Small intestine (tissue), 16 donors: ENCODE measurements at places on chromosomes 13 and 19. TPM values are rescaled to one million over a fixed set of nuclear protein-coding genes. Genes with fewer than 3 reads are reported as not detected.

GRCh38 chr13:21228738-21229137, 52.3 kb downstream of the MRPL57 start:
- no peaks in the 10 kb centered on the region for H3K36me3 ChIP-seq
- no peak overlapping the region for H3K4me3 ChIP-seq
- no peak for DNase-seq
- no peak overlapping the region for H3K27ac ChIP-seq
- H3K4me1 ChIP-seq = no peaks in the 10 kb centered on the region

DNA sequence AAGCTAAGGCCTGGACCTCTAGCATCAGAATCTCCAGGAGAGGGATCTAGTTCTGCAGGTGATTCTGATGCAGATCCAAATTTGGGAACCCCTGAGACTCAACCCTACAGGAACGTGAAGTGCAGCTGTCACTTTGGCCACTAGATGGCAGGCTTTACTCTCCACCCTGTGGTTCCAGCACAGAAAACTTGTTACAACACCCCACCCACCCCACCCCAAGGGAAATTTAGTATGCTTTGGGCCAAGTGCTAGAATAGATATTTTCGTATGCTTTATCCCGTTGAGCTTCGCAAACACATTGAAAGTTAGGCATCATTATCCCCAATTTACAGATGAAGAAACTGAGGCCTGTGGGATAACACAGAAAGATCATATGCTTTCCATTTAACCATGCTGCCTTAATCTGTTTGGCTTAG, 232.0 kb downstream of the B3GLCT start:
- H3K36me3 ChIP-seq = no peaks in the 10 kb centered on the region
- H3K4me3 ChIP-seq = no peak overlapping the region
- H3K27ac ChIP-seq = no peak overlapping the region
- no peaks in the 10 kb centered on the region for H3K27me3 ChIP-seq

GRCh38 chr19:9883764-9884163, 48.6 kb downstream of the PIN1 start:
- no peak for DNase-seq
- no peak overlapping the region for H3K27ac ChIP-seq
- no peaks in the 10 kb centered on the region for H3K36me3 ChIP-seq
- no peak overlapping the region for H3K4me3 ChIP-seq

DNA sequence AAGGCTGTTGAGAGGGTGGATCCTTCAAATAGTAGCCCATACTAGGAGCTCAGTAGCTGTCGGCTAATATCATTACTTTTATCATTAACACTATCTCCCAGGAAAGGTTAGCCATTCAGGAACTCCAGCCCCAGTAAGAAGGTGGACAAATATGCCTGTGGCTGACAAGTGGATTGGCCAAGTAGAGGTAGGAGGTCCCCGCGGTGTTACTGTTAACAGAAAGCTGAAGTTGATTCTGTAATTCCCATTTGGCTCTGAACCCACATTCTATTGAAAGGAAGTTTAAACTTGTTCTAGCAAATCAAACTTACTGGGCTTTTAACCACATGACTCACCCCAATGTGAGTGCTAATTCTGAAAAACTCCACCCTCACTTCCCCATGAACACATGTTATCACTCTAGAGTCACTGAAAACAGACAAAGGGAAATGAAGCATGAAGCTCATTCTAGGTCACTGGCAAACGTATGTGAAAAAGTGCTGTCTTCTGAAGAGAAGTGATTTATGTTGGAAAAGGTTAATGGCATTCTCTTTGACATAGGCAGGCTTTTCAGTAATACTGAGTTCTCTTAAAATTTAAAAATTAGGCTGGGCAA, 273.5 kb downstream of the FGF14 start:
- no peak overlapping the region for H3K4me3 ChIP-seq
- no peaks in the 10 kb centered on the region for H3K27me3 ChIP-seq
- no peaks in the 10 kb centered on the region for H3K36me3 ChIP-seq
- no peak overlapping the region for H3K27ac ChIP-seq
- no peak for DNase-seq

DNA sequence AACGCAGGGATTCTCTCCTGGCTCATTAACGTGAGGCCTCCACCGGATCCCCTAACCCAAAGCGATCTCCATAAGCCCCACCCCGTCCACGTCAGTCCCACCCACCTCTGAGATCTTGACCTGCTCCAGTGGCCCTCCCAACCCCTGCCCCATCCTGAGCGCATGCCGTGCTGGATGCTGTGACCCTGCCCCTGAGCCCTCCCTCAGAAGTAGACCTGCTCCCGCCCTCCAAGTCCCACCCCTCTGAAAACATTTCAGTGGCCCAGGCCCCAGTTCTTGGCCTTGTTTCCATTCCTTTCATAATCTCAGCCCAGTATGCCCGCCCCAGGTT, 19.9 kb downstream of the LMTK3 start:
- H3K4me1 ChIP-seq = no peaks in the 10 kb centered on the region
- no peak overlapping the region for H3K4me3 ChIP-seq
- DNase-seq = no peak
- H3K36me3 ChIP-seq = no peaks in the 10 kb centered on the region
- peaks cover 18% of the 10 kb centered on the region for H3K27me3 ChIP-seq

- H3K27ac ChIP-seq = peak overlapping the region; percentile 6
- H3K4me1 ChIP-seq = no peaks in the 10 kb centered on the region
- DNase-seq = peak; percentile 82
- H3K36me3 ChIP-seq = no peaks in the 10 kb centered on the region
- H3K27me3 ChIP-seq = no peaks in the 10 kb centered on the region
- H3K4me3 ChIP-seq = no peak overlapping the region
Measured at GRCh38 chr19:3175781-3176714, 2.5 kb upstream of the S1PR4 start.

DNA sequence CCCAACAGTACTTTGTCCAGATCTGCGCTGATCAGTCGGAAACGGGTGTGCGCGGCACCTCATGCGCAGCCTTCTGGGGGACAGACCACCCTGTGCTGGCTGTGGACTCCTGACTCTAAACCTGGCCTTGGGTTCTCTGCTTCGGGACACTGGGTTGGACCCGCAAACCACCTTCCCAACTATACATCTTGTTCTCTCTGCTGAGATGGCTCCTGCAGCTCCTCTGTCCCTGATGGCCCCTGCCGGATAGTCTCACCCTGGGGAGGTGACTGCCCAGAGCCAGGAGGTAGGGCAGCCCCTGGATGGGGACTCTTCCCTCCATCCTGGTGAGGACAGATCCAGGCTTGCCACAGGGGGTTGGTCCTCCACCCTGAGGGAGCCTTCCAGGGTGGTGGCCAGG, 23.3 kb downstream of the RFX1 start:
- peaks cover 79% of the 10 kb centered on the region for H3K36me3 ChIP-seq
- no peak for DNase-seq
- H3K4me3 ChIP-seq = no peak overlapping the region
- H3K4me1 ChIP-seq = peaks cover 45% of the 10 kb centered on the region

GRCh38 chr13:73596382-73596781, 537.6 kb downstream of the KLF5 start:
- H3K4me1 ChIP-seq = no peaks in the 10 kb centered on the region
- H3K36me3 ChIP-seq = no peaks in the 10 kb centered on the region
- H3K27me3 ChIP-seq = no peaks in the 10 kb centered on the region
- no peak for DNase-seq
- H3K27ac ChIP-seq = no peak overlapping the region

- H3K27ac ChIP-seq = no peak overlapping the region
- H3K36me3 ChIP-seq = no peaks in the 10 kb centered on the region
Measured at GRCh38 chr13:31093145-31093885, 68.4 kb downstream of the HSPH1 start.

DNA sequence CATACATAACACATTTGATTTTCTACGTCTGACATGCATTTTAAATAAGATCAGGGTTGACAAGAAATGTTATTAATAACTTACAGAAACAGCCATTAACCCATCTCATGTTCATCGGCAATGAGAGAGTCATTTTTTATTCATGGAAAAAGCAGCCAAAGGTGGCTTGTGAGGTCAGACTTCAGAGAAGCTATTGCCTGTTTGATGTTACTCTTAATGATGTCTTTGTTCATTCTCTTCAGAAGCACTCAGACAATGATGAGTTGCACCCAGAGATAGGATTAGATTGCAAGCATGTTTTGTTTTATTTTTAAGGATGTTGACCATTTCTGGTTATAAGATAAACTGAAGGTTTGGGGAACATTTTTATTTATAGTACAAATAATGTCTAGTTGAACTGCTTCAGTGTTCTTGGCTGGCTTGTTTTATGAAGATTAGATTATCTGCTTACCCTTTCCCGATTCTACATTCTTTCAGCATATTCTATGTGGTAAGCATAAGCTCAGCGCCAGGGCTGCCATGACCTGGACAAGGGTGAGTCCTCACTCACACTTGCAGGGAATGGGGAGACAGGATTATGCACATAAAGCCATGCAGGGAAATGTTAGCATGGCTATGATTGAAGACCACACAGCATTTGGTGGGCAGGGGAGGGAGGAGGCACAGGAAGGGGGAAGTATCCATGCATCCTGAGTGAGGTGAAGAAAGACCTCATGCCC, 288.1 kb downstream of the MTUS2 start:
- no peak overlapping the region for H3K4me3 ChIP-seq
- no peaks in the 10 kb centered on the region for H3K36me3 ChIP-seq
- H3K27me3 ChIP-seq = no peaks in the 10 kb centered on the region

GRCh38 chr19:1690699-1691307, 38.4 kb upstream of the TCF3 start:
- no peak overlapping the region for H3K27ac ChIP-seq
- DNase-seq = peak; percentile 59
- no peaks in the 10 kb centered on the region for H3K4me1 ChIP-seq
- no peaks in the 10 kb centered on the region for H3K36me3 ChIP-seq
- H3K27me3 ChIP-seq = peaks cover 4% of the 10 kb centered on the region

GRCh38 chr13:73412933-73413332, 354.1 kb downstream of the KLF5 start:
- H3K27ac ChIP-seq = peak overlapping the region; percentile 76
- DNase-seq = no peak
- H3K27me3 ChIP-seq = no peaks in the 10 kb centered on the region
- no peak overlapping the region for H3K4me3 ChIP-seq

DNA sequence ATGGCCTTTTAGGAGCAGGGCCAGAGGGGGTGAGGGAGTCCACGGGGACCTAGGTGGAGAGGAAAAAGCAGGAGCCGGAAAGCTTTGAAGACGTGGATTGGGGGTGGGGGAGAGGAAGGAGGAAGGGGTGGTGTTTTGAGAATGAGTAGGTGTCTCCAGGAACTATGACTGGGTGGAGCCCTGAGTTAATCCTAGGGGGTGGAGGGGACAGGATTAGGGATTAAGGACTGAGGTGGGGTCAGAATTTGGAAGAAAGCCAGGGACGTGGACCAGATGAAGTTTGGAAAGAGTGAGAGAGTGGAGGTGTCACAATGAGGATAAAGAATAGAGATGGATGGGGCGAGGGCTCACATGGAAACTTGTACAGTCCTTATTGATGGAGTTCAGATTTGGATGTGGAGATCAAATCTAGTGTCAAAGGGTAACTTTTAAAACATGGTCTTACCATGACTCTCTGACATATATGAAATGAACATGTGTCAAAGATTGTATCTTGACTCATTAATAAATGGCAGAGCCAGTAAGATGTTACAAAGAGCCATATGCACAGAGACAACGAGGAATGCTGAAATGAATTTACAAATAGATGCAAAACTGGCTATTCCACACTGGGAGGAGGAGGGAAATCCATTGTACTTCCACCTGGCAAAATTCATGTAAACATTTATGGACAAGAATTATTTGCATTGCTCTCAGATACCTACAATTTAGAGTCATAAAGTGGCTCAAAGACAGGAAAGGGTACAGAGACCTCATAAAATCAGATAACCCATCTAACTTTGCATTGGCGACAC, 1.7 kb upstream of the KLK13 start:
- no peak overlapping the region for H3K4me3 ChIP-seq
- no peak overlapping the region for H3K27ac ChIP-seq
- DNase-seq = no peak
- peaks cover 11% of the 10 kb centered on the region for H3K27me3 ChIP-seq

GRCh38 chr13:114147803-114148520, 15.5 kb upstream of the RASA3 start:
- no peaks in the 10 kb centered on the region for H3K36me3 ChIP-seq
- DNase-seq = no peak
- no peaks in the 10 kb centered on the region for H3K27me3 ChIP-seq
- no peak overlapping the region for H3K27ac ChIP-seq

- no peak for DNase-seq
- H3K4me3 ChIP-seq = no peak overlapping the region
- H3K27ac ChIP-seq = no peak overlapping the region
- no peaks in the 10 kb centered on the region for H3K36me3 ChIP-seq
Measured at GRCh38 chr19:5424192-5424973, 30.8 kb upstream of the ZNRF4 start.

DNA sequence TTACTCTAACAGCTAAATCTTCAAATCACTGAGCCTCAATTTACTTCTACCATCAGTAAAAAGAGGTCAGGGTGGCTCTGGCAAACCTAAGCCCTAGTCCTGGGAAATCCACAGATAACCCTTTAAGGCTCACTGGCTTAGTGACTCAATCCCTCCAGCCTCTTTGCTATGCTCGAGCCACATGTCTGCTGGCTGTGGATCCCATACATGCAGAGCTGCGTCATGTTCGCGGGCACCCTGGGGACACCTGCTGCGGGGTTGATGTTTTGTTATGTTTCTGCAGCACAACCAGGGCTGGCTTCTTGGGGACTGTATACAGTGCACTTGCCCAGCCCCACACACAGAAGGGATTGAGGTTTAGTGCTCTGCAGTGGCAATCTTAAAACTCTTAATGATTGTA, 41.6 kb upstream of the C13orf42 start:
- H3K27ac ChIP-seq = no peak overlapping the region
- H3K36me3 ChIP-seq = no peaks in the 10 kb centered on the region
- no peaks in the 10 kb centered on the region for H3K27me3 ChIP-seq
- no peak overlapping the region for H3K4me3 ChIP-seq
- DNase-seq = no peak
- no peaks in the 10 kb centered on the region for H3K4me1 ChIP-seq

- H3K4me3 ChIP-seq = no peak overlapping the region
- H3K4me1 ChIP-seq = no peaks in the 10 kb centered on the region
- H3K27me3 ChIP-seq = no peaks in the 10 kb centered on the region
- H3K36me3 ChIP-seq = peaks cover 15% of the 10 kb centered on the region
- DNase-seq = no peak
- no peak overlapping the region for H3K27ac ChIP-seq
Measured at GRCh38 chr13:99331881-99332293, 24.7 kb upstream of the GPR183 start.

GRCh38 chr19:15717809-15718208, 10.0 kb upstream of the OR10H2 start:
- H3K36me3 ChIP-seq = no peaks in the 10 kb centered on the region
- no peak overlapping the region for H3K27ac ChIP-seq
- no peaks in the 10 kb centered on the region for H3K4me1 ChIP-seq

DNA sequence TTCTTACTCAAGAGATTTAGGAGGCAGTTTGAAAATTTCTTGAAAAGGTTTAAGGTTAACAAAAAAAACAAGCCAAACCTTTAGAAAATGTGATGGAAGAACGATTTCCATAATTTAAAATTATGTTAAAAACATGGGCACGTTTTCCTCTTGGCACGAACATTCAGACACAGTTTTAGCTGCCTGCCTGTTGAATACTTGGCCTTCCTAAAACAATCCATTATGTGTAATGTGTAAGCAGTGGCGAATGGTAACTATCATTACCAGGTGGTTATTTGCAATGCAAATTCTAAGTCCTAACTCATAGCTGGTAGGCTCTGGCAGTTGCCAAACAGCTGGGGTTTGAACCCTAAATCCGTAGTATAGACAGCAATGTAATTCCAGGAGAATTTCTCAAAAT, 1425.7 kb upstream of the SLC10A2 start:
- no peak for DNase-seq
- no peaks in the 10 kb centered on the region for H3K36me3 ChIP-seq
- no peaks in the 10 kb centered on the region for H3K4me1 ChIP-seq
- H3K27me3 ChIP-seq = no peaks in the 10 kb centered on the region

The PIK3R2 gene
- 1.6 TPM for polyA plus RNA-seq

The AMER2 gene
- 0.03 TPM for polyA plus RNA-seq

The ZNF428 gene
- polyA plus RNA-seq = 20.3 TPM

The VAV1 gene
- polyA plus RNA-seq = 3.5 TPM

The FGF22 gene
- polyA plus RNA-seq = not detected
